ENCODE measurements at places on chromosomes 7 and 10. TPM values are rescaled to one million over a fixed set of nuclear protein-coding genes. Genes with fewer than 3 reads are reported as not detected.

CCZ1B gene
- 54.4 TPM for total RNA-seq

FAM25G gene
- total RNA-seq, result not detected

GRID2IP gene
- 0.07 TPM for total RNA-seq

SRGN gene
- total RNA-seq, result not detected

DNA sequence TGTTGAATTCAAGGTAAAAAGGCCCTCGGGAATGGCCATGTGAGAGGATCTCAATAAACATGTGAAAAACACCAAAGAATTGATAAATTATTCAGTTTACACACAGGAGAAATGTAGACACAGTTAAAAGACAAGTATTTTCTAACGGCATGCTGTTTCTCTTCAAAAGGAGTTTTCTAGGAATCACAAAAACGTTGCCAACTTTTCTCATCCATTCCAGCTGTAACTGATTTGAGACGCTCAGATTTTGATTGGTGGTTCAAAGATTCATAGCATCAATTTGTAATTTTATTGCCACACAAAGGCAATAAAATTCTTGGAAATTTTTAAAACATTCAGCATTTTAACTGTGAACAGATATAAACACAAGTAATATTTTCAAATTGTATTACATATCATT lies 384.9 kb upstream of the PFKP start:
- no peak for DNase-seq
- H3K4me1 ChIP-seq, result no peaks in the 10 kb centered on the region
- H3K4me3 ChIP-seq, result no peak overlapping the region

- H3K27me3 ChIP-seq, result no peaks in the 10 kb centered on the region
- H3K27ac ChIP-seq, result peak overlapping the region; percentile 5
- DNase-seq, result peak; percentile 78
- H3K4me1 ChIP-seq, result no peaks in the 10 kb centered on the region
- no peak overlapping the region for H3K4me3 ChIP-seq
These were observed 80.6 kb downstream of the ARHGAP21 start for GRCh38 chr10:24642921-24643678.

DNA sequence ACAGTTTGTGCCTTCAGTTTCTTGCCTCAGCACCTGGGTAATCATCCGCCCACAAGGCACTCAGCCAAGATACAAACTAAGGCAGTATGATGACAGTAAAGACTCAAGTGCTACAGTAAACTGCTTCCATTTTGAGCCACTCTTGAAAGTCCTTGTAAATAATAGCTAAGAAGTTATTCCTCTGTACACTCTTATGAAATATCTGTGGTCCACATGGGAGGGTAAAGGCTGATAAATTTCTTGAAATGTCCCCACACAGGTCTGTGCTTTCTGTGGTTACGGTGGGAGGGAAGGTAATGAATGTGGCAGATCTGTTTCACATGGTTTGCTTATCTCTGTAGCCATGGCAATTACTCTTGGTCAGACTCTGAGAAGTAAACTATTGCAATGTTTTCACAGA lies 551.0 kb upstream of the ZWINT start:
- no peaks in the 10 kb centered on the region for H3K4me1 ChIP-seq
- no peaks in the 10 kb centered on the region for H3K27me3 ChIP-seq
- H3K36me3 ChIP-seq, result no peaks in the 10 kb centered on the region
- no peak overlapping the region for H3K4me3 ChIP-seq
- no peak for DNase-seq
